ENCODE measurements at places on chromosomes 11 and 22. TPM values are rescaled to one million over a fixed set of nuclear protein-coding genes. Genes with fewer than 3 reads are reported as not detected.

DNA sequence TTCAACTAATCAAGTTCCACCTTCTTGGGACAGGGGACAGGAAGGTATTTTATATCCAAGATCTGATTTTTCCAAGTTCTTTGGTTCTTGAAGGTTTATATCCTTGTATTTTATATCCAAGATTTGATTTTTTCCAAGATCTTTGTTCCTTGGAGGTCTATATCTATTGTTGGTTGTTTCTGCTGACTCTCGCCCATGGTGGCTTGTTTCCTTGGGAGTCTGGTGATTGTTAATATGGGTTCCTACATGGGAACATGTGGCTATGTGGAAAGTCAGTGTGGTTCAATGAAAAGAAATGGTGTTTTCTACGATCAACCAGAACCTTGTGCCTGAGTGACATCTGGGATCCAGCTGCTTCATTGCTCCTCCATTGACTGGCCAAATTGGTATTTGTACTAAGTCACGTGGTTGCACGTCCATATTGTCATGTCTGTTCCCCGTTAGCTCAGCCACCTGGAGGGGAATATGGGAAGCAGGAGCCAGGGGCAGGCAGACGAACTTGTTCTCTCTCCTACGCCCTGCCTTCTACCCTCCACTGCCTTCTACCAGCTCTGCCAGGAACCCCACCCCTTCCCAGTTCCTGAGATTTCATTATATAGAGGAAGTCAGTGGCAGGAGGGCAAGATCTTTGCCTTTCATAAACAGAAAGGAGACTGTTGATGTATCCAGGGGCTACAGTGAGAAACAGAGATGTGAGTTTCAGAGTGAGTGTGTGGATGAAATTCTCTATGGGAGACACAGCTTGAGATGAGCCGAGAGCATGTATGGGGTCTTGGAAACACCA lies 11.1 kb upstream of the CSF2RB start:
- DNase-seq: no peak

DNA sequence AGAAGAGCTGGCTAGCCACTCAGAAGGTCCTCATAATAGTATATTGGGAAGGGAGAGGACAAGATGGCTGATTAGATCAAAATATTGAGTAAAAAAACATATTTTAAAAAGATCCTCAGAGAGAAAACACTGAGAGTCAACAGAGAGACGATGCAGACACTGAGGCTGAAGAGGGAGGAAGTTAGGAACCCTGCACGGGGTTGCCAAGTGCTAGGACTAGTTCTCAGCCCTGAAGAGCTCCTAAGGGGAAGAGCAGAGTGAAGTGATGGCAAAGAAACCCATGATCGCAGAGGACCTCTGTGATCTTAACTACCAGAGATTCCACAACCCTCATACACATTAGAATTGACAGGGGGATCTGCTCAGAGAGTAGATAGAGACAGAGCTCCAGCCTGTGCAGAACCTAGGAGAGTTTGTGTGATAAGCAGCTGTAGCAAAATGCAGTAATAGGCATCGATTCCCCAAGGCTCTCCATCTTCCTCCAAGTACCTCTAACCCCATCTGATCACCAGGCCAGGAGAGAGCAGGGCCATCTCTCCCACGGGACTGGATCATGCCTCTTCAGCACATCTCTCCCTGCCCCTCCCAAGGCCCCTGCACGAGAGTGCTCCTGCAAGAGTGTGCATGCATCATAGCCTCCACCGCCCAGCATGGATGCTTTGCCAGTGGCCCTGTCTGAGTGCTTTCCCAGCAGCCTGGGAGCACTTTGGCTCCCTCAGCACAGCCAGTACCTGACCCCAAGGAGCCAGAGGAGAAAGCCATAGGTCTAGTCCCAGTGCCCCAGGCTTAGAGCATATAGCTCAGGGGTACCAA lies 41.2 kb upstream of the ARL14EP start:
- DNase-seq: no peak

DNA sequence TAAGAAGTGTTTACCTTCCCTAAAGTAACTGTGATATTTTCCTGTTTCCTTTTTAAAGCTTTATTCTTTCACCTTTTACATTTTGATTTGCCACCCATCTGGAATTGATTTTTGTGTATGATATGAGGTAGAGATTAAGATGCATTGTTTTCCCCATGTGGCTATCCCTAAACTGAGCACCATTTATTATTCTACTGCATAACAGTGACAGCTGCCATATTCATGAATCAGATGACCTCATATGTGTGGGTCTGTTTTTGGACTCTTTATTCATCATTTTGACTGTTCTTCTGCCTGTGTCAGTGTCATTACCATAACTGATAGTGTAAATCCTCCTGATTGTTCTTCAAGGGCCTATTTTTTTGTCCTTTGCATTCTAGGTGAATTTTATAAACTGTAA lies 50.8 kb downstream of the HIPK3 start:
- DNase-seq: no peak

- no peak for DNase-seq
These were observed 89.6 kb downstream of the HSD17B12 start for GRCh38 chr11:43770173-43770572.

GRCh38 chr11:47233989-47234668 lies 14.5 kb downstream of the ACP2 start:
- no peak for DNase-seq

DNA sequence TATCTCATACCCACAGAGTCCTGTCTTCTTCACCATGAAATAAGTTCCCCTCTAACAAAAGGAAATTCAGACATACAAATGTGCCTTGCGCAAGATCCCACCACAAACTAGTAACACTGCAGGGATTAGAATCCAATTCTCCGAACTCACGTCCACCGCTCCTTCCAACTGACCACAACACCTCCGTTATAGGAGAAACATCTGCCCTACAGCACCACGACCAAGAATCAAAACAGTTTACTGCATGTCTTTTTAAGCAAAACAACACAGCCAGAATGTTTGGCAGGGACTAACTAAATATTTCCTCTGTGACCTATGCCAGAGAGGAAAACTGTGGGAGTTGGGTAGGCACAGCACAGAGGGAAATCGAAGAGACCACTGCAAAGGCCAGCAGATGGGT lies 72.7 kb upstream of the AKIP1 start:
- DNase-seq: no peak

- no peak for DNase-seq
These were observed 50.7 kb downstream of the TSPAN18 start for GRCh38 chr11:44777209-44778194.

- DNase-seq: no peak
These were observed 36.5 kb upstream of the CYP2D6 start for GRCh38 chr22:42167066-42167465.

DNA sequence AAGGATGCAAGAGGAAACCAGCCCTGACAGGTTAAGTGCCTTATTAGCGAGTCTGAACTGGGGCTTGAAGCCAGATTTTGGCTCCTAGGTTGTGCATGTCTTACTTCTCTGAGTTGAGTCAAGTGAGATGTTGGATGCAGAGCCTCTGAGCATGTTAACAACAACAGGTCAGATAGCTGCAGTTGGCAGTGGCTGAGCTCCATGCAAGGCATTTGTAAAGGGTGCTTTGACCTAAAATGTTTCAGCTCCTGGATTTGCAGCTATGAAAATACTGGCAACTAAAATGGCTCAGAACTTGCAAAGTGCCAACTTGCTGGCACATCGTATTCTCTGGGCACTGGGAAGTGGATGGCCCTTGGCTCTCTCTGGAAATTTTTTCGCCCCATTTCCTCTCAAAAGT lies 16.4 kb upstream of the CSRP3 start:
- no peak for DNase-seq

GRCh38 chr11:20544603-20545237 lies 54.7 kb upstream of the SLC6A5 start:
- DNase-seq: no peak

GRCh38 chr11:102309621-102310541 lies 7.4 kb upstream of the BIRC3 start:
- DNase-seq: no peak

DNA sequence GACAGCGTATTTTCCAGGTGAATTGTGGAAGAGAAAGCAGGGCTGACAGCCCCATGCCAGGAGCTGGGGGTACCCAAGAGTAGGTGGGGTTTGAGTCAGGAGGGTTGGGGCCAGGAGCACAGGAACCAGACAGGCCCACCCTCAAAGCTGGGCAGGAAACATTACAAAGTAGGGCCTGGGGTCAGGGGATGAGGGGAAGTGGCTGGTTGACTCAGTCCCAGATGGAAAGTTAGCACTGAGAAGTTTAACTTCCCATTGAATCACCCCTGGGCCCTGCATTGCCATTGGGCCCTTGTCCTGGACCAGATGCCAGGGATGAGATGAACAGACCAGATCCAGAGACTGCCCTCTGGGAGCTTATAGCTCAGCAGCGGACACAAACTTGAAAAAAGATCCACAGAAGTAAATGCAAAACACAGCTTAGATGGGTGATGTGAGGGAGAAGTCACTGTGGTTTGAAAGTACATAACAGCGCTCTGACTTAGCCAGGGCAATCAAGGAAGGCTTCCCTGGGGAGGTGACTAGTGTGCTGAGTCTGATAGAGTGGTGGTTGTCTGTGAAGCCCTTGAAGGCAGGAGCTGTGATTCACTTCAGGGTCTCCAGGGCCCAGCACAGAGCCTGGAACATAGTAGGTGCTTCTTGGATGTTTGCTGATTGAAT lies 2.2 kb downstream of the MAFF start:
- DNase-seq: no peak

GRCh38 chr11:46981436-46981835 lies 44.9 kb downstream of the CSTPP1 start:
- no peak for DNase-seq

DNA sequence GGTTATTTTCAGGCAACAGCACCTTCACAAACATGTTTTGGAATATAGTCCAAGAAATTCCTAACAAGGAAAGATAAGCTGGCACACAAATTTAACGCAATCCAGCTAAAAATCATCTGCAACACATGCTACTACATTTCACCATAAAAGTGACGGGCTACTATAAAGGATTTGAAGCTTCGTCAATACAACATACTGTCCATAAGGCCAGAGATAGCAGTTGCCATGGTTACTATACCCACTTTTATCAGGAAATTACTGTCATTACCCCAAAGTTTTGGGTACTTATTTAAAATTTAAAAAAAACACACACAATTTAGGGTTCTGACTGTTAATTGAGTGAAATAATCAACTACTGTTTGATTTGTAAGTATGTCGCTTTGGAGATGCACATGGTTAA lies 6.9 kb downstream of the PHF21A start:
- no peak for DNase-seq

GRCh38 chr11:78039919-78040671 lies 17.0 kb upstream of the KCTD14 start:
- no peak for DNase-seq

DNA sequence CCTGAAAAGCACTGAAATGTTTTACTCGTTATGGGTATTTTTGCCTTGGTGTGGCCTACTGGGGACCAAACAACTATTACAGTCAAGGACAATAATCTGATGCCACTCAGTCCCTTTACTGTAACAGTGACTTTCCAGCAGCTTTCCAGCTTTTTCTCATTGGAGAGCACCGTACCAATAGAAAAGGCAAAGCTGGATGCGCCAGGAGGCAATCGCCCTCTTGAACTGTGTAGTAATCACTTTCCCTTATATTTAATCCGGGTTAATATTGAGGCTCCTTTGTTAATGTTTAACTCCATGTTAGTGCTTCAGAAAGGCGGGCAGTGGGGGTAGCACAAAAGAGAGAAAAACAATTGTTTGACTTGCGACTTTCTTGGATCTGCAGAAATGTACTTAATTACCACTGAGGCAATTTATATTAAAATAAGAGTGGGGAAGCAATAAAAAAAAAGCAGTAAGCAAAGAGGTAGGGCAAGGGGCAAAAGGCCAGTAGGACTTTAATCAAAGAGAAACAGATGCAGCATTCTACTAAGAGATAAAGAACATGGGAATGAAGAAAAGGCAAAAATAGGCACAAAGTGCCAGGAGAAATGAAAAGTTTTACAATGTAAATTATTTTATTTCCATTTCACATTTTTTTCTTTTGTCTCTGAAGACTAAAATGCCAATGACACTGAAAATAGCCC lies 81.6 kb downstream of the LRRC4C start:
- no peak for DNase-seq

GRCh38 chr11:28701760-28702449 lies 593.7 kb downstream of the METTL15 start:
- DNase-seq: peak; percentile 52

DNA sequence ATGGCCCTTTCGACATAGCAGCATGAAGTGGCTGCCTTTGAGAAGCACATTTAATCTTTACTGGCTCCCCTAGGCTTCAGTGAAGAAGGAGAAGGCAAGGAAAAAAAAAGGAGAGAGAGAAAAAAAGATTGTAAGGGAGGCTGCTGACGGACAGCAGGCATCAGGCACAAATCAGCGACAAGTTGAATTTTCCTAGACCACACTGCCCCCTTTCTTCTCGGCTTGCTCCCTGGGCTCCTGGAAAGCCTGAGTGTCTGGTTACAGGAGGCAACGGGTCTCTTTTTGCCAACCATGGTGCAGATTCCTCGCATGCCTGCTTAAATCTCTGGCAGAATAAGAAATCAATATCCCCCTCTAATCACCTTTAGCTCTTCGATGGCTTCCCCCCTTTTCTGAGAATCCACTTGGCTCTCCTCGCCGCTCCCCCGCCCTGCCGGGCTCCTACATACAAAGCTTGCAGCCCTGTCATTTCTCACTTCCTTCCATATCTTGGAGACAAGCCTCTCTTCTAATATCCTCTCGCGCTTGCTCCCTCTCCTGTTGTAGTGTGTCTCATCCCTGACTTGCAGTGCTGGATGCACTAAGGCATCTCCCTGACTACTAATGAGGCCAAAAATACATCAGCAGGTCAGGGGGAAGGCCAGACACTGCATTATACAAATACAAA lies 14.3 kb downstream of the BLID start:
- DNase-seq: no peak

GRCh38 chr22:23750367-23750713 lies 572 bp downstream of the ZNF70 start:
- no peak for DNase-seq

GRCh38 chr22:39234472-39234787 lies 10.4 kb downstream of the PDGFB start:
- no peak for DNase-seq

DNA sequence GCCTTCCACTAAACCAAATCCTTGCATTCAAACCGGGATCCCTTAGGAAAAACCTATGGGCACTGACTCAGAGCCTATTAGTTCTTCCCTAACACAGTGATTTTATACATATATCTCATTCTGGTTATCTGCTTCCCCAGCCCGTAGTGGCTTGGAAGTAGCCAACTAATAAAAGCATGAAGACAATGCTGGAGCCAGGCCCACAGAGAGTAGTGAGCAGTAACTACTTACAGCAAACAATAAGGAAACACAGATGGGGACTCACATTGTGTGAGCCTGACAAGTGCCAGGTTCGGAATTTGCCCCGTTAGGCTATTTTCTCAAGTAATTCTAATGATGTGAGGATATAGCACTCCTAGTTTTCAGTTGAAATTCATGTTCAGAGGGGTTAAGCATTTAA lies 83.3 kb upstream of the OR5AK2 start:
- no peak for DNase-seq

- no peak for DNase-seq
These were observed 343.7 kb downstream of the BRD1 start for GRCh38 chr22:49483946-49484345.

TCIRG1 gene
- total RNA-seq: 71.4 TPM

TMA7B gene
- 0.16 TPM for total RNA-seq

ST14 gene
- 89.0 TPM for total RNA-seq

PGA5 gene
- total RNA-seq: 2.1 TPM

PKDREJ gene
- 0.16 TPM for total RNA-seq

LRRC74B gene
- not detected for total RNA-seq

INSC gene
- 0.33 TPM for total RNA-seq

C11orf91 gene
- total RNA-seq: not detected

MYBPC3 gene
- total RNA-seq: under 0.01 TPM
